ENCODE measurements at places on chromosomes 5 and 9. TPM values are rescaled to one million over a fixed set of nuclear protein-coding genes. Genes with fewer than 3 reads are reported as not detected.

- DNase-seq: no peak
These were observed 32.7 kb downstream of the PCDHAC2 start for GRCh38 chr5:140998921-140999410.

- no peak for DNase-seq
These were observed 104.0 kb downstream of the SERINC5 start for GRCh38 chr5:80151890-80152289.

- DNase-seq: no peak
These were observed 24.0 kb downstream of the ROPN1L start for GRCh38 chr5:10465726-10466125.

GRCh38 chr5:29794141-29794787 is 1399.2 kb upstream of the CDH6 start:
- DNase-seq: no peak

GRCh38 chr9:89498852-89499480 is 1.1 kb upstream of the SEMA4D start:
- DNase-seq: peak; percentile 87

DNA sequence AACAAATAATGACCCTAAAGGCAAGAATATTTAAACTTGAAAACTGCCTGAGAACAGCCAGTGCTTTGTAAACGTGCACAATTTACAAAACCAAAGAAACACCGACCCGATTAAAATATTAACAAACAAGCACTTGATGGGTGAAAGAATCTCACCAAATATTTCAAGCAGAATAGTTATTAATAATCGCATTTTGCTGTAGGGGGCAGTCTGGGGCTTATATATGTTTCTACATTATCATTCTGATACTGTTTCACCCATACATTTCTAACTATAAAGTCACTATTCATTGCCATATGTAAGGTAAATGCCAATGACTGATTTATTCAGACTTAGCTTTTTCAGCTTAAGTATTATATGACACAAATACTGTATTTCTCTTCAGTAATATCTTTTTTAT is 37.7 kb downstream of the UBAP2 start:
- DNase-seq: peak; percentile 49

- no peak for DNase-seq
These were observed 68.5 kb downstream of the SLC28A3 start for GRCh38 chr9:84271921-84272556.

DNA sequence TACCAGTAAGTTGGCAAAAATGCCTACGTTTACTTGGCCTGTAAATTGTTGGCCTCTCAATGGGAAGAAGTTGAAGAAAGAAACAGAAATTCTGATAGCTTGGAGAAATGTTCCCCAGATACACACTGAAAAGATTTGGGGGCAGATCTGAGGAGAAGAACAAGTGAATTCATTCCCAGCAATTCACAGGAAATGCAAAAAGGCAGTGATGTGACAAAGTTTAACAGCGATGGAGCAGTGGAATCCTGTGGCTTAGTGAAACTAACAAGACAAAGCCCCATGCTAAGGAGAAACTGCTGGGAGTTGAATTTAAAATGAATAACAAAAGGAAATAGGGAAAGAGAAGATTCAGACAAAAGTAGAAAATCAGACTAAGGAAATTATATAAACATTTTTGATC is 213.2 kb upstream of the EDIL3 start:
- DNase-seq: no peak

- DNase-seq: no peak
These were observed 91.3 kb upstream of the LRRTM2 start for GRCh38 chr5:138966236-138966985.

DNA sequence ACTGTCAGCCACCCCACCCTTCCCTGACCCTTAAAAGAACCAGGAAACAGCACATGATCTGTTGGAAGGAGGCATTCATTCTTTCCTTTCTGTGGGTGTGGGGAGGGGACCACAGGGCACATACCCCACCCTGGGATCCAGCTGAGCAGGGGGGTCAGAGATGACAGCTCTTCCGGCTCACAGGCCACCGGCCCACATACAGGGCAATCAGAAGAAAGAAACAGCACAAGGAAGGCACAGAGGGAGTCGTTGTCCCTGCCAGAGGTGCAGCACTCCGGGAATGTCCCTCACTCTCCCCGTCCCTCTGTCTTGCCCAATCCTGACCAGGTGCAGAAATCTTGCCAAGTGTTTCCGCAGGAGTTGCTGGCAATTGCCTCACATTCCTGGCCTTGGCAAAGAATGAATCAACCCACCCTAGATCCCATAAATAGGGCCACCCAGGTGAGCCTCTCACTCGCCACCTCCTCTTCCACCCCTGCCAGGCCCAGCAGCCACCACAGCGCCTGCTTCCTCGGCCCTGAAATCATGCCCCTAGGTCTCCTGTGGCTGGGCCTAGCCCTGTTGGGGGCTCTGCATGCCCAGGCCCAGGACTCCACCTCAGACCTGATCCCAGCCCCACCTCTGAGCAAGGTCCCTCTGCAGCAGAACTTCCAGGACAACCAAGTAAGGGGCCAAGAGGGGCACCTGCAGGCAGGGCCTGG is at the start of gene LCN2:
TSS of gene LCN2 (plus strand) at position 453 of the 701 bp plus-strand sequence. CDS start at position 526, 73 bp downstream.
- DNase-seq: no peak

- no peak for DNase-seq
These were observed 2.0 kb downstream of the GNG10 start for GRCh38 chr9:111663301-111663823.

DNA sequence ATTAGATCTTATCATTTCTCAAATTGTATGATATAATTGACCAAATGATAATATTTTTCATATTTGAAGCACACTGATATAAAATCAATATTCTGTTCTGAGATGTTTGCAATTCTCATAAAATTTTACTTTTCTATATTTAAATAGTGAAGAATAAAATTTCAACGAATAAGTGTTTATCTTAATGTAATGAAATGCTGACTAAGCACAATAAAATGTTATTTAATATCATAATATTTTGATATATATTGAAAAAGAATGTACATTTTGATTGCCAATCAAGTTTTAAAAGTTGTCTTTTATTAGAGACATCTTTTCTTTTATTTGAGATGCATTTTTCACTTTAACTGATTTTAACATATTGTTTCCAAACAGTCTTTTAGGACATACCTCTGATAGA is 416.1 kb downstream of the TAF11L14 start:
- DNase-seq: no peak

- no peak for DNase-seq
These were observed 12.4 kb downstream of the SLC36A1 start for GRCh38 chr5:151459680-151460324.

DNA sequence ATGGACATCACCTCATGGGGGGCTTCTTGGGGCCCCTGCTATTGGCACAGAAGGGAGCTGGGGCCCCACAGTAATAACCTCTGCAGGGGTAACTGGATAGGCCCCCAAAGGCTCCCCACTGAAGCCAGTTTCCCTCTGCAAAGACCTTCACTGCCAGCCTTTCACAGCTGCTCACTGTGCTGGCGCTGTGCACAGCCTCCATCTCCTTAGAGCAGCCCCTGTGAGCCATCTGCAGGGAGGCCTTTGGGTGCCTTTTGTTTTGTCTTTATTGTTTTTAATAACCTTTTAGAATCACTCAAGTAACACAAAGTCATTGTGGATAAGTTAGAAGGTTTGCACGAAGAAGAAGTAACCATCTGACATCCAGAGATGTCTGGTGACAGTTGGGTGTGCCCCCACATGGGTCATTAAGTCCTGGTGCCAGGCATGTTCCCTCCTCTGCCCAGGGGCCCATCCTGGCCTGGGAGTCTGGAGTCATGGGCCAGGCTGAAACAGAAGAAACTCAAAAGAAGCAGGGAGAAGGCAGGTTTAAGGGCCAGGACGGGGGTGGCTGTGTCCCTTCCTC is 42.7 kb downstream of the NCS1 start:
- no peak for DNase-seq

- DNase-seq: no peak
These were observed 31.5 kb downstream of the DDX31 start for GRCh38 chr9:132638240-132638639.

DNA sequence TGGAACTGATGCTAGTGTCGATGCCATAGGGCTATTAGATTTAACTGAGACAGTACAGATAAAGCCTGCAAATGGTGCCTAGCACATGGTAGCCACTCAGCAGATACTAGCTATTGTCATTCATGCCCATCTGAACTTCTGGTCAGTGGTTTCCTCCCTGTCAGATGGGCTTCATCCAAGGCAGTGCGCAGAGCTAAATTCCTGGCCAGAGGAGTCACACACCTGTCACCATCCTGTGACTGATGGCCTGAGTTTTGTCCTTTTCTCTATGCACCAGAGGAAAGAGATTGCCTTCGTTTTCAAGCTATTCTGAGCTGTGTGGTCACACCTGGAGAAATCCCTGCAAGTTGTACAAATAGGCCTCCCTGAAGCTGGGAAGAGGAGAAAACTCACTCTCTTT is 34.7 kb downstream of the MSX2 start:
- DNase-seq: no peak

DNA sequence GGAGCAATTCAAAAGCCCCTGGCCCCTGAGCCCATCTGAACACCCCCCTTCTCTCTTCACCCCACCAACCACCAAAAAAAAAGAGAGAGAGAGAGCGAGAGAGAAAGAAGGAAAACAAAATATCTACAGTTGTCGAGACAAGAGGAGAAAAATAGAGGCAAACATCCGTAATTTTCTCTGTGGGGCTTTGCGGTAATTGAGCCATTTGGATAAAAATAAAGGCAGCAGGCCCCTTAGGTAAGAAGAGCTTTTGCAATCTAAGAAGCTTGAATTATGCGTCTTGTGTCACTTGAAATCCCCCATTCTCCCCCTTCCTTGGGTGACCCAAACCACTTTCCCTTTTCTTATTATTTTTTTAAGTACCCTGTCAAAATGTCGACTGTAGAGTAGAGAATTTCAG is 35.5 kb upstream of the FUBP3 start:
- no peak for DNase-seq

- DNase-seq: peak; percentile 80
These were observed at the start of gene CXXC5 for GRCh38 chr5:139648205-139649081. CXXC5 (plus strand) TSS chr5:139648349; CDS start chr5:139680524, 32,175 bp downstream.

DNA sequence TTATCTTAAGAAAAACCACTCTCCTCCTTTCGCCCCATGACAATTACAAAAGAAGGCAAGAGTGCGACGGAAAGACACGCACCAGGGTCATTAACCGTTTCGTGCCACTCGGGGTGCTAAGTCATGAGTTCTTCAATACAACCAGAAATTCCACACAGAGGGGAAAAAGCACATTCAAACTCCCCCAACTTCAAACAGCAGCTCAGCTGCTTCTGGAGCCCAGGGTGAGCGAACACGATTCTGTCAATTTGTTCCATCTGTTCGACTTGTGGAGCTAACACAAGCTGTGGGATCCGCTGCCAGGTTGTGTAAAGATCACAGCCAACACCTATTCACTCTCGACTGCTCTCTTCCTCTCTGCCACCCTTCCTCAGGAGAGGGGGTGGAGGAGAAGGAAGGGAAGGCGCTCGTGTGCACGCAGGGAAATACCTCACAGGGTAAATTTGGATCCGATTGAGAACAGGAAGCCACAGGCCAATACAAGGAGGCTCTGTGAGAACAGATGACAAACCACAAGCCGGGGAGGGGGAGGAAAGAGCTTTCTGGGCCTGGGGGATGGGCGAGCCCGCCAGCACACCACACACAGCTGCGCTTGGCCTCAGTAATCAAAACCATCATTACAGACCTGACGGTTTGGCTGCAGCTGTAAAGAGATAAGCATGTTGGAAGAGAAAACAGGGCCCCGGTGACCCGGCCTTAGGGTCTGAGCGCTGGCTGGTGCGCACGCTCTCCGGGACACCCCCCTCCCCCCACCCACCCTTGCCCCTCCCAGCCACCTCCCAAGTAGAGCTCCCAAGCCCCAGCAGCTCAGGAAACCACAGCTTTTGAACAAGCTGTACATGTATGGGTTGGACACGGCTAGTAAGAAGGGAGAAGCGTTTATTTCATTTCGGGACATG is 54.3 kb downstream of the PTCH1 start:
- DNase-seq: peak; percentile 98

DNA sequence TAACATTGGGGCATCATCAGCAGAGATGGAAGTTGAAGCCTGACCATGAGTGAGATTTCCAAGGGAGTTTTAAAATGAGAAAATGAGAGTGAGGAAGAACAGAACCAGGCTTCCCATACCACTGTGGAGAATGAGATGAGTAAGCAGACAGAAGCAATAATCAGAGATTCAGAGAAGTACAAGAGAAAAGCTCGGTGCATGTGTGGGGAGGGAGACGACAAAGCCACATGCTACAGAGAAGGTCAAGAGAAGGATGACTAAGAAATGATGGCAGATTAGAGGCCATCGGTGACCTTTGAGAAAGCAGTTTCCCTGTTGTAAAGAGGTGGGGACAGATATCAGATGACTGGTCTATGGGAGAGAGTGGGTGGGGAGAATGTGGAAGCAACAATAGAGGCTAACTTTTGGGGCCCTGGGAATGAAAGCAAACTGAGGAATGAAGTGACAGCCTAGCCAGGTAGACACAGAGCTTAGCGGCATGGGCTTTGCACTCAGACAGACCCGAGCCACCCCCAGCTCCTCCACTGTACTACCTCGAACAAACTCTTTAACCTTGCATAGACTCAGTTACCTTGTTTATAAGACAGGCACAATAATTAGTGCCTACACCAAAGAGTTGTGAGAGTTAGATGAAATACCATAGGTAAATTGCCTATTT is 207.7 kb downstream of the PIK3R1 start:
- DNase-seq: no peak

GRCh38 chr9:33952066-33952465 is 96.6 kb downstream of the UBAP2 start:
- DNase-seq: peak; percentile 1

- no peak for DNase-seq
These were observed 218.5 kb downstream of the C9orf50 start for GRCh38 chr9:129402371-129402739.

DNA sequence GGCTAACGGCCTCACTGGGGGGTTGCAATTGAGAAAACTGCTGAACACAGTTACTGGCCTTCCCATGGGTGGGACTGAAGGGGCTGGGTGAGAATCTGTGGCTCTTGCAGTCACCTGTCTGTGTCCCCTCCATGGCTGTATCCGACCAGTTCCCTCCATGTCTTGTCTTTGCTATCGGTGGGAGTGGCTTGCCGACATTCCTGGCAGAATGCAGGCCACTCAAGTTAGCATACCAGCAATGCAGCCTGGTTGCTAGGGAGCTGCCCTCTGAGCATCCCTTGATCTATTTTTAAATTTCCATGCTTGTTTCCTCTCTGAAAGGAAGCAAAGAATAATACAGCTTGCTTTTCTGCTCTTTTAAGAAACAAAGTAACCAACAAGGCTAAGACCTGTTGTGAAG is 1509.7 kb upstream of the WWC1 start:
- DNase-seq: no peak

CNTLN gene
- total RNA-seq: 8.3 TPM

FOXD4L4 gene
- total RNA-seq: 0.27 TPM

NR5A1 gene
- total RNA-seq: 0.54 TPM

C9 gene
- not detected for total RNA-seq

HMMR gene
- total RNA-seq: 0.54 TPM

OMD gene
- total RNA-seq: not detected

FOXD4L6 gene
- under 0.01 TPM for total RNA-seq

PCDHGB4 gene
- 1.6 TPM for total RNA-seq

PELO gene
- total RNA-seq: 9.7 TPM

BRD3OS gene
- total RNA-seq: 14.3 TPM

CDH9 gene
- 2.7 TPM for total RNA-seq

RASEF gene
- under 0.01 TPM for total RNA-seq
